Astrocyte (in vitro differentiated cells and primary cell): ENCODE measurements at places on chromosomes 5 and 9. TPM values are rescaled to one million over a fixed set of nuclear protein-coding genes. Genes with fewer than 3 reads are reported as not detected.

The ZNF483 gene
- total RNA-seq = 1.8 and 2.5 TPM in 2 replicates

The SCGB3A2 gene
- total RNA-seq = 0.59 and 0.82 TPM in 2 replicates

The DROSHA gene
- 50.6 and 56.5 TPM in 2 replicates for total RNA-seq

The DNM1 gene
- 29.7 and 37.6 TPM in 2 replicates for total RNA-seq

DNA sequence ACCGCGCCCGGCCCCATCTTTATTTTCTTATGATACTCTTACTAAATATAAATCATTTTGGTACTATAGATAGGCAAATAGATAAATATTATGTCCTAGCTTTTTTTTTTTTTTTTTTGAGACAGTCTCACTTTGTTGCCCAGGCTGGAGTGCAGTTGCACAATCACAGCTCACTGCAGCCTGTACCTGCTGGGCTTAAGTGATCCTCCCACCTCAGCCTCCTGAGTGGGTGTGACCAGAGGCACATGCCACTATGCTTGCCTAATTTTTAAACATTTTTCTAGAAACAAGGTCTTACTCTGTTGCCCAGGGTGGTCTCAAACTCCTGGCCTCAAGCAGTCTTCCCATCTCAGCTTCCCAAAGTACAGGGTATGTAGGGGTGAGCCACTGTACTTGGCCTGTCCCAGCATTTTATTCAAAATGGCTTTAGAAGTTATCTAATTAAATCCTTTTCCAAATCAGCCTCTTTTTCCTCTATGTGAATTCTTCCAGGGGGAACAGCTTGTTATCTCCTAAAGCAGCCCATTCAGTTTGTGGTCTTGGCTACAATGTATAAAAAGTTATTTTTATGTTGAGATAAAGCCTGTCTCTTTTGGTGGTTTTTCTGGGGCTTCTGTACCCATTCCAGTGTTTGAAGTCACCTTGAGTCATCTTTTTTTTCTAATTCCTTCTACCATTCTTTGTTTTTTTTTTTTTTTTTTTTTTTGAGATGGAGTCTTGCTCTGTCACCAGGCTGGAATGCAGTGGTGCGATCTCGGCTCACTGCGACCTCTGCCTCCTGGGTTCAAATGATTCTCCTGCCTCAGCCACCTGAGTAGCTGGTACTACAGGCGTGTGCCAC is 12.1 kb downstream of the MELK start:
- peaks cover 12% of the 10 kb centered on the region for H3K36me3 ChIP-seq
- peaks cover 6% of the 10 kb centered on the region for H3K4me1 ChIP-seq
- DNase-seq = peak; percentile 90
- no peaks in the 10 kb centered on the region for H3K27me3 ChIP-seq
- peak overlapping the region; percentile 88 for H3K27ac ChIP-seq

GRCh38 chr5:24059006-24059405 is 551.6 kb downstream of the PRDM9 start:
- peak; percentile 2 for DNase-seq
- H3K27ac ChIP-seq = no peak overlapping the region
- H3K4me1 ChIP-seq = no peaks in the 10 kb centered on the region
- H3K36me3 ChIP-seq = no peaks in the 10 kb centered on the region
- H3K4me3 ChIP-seq = no peak overlapping the region

- no peak for DNase-seq
- no peak overlapping the region for H3K4me3 ChIP-seq
- H3K36me3 ChIP-seq = no peaks in the 10 kb centered on the region
- no peaks in the 10 kb centered on the region for H3K27me3 ChIP-seq
- peaks cover 4% of the 10 kb centered on the region for H3K4me1 ChIP-seq
Measured at GRCh38 chr9:110188991-110189390, 19.0 kb downstream of the C9orf152 start.

DNA sequence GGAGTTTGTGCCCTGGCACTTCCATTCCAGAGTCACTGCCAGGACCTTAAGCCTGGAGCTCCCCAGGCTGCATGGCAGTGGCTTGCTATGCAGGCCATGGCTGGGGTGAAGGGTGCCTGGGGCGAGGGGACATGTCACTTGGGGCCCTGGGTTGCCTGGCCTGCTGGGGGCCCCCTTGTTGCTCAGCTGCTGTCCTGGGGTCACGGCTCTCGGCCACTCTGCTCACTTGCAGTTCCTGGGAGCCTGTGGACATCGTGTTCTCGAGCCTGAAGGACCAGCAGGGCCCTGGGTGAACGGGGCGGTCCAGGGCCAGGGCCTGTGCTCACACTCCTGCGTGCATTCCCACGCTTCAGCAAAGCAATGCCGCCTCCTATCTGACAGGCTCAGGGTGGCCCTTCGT is 14.5 kb upstream of the SLC2A6 start:
- no peaks in the 10 kb centered on the region for H3K36me3 ChIP-seq
- no peak overlapping the region for H3K4me3 ChIP-seq
- peaks cover 6% of the 10 kb centered on the region for H3K4me1 ChIP-seq

DNA sequence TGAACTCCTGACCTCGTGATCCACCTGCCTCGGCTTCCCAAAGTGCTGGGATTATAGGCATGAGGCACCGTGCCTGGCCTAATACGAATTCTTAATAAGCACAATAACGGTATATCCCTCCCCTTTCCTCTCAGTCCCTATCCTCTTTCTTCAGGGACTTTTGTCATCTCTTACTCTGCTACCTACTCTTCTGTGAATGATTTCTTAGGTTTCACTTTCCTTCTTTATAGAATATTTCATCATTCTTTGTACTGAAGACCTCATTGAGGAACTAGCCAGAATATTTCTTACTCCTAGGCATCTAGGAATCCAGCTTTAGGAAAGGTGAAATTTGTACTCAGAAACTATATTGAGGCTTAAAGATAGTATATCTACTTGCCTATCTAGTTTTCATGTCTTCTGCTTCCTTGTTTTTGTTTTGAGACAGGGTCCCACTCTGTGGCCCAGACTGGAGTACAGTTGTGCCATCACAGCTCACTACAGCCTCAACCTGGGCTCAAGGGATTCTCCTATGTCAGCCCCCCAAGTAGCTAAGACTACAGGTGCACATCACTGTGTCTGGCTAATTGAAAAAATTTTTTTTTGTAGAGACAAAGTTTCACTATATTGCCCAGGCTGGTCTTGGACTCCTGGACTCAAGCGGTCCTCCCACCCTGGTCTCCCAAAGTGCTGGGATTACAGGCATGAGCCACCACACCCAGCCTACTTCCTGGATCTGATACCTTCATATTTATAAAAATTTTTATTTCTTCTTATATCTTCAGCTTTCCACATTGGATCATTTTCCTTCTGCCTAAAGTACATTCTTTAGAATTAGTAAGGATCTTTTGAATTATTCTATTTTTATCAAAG is 69.7 kb downstream of the GPBP1 start:
- H3K4me3 ChIP-seq = no peak overlapping the region
- DNase-seq = no peak
- H3K36me3 ChIP-seq = peaks cover 13% of the 10 kb centered on the region
- H3K4me1 ChIP-seq = no peaks in the 10 kb centered on the region
- no peaks in the 10 kb centered on the region for H3K27me3 ChIP-seq

DNA sequence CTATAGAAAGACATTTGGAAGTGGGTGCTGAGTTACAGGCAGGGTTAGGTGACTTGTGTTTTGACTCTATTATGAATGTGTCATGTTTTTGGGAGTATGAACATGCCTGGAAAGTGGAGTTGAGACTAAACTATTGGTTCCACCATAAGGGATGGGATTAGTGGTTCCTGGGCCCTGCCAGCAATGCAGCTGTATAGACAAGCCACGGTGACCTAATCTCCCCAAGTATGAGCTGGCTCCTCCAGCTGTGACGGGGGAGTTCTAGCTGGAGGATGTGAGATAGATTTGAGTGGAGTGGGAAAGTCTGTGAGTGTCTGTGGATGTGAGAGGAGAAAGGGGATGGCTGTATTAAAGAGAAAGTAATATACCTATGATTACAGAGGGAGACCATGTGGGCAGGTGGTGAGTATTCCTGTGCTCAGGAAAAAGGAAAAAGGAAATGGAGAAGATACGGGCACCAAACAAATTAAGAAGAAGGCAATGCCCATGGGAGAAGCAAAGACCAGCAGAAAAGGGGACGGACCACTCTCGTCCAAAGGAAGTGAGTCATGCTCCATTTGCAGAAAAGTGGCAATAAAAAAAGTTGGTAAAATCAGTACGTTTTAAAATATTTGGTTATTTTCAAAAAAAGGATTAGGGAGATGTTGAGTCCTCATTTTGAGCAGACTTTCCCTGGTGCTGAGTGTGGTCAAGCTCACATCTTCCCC is 48.3 kb upstream of the ICE1 start:
- H3K36me3 ChIP-seq = no peaks in the 10 kb centered on the region
- peaks cover 15% of the 10 kb centered on the region for H3K4me1 ChIP-seq
- DNase-seq = peak; percentile 68
- peak overlapping the region; percentile 67 for H3K27ac ChIP-seq

GRCh38 chr9:112873773-112874405 is 16.8 kb downstream of the SLC46A2 start:
- no peak for DNase-seq
- no peaks in the 10 kb centered on the region for H3K27me3 ChIP-seq
- H3K36me3 ChIP-seq = no peaks in the 10 kb centered on the region
- no peak overlapping the region for H3K4me3 ChIP-seq
- no peaks in the 10 kb centered on the region for H3K4me1 ChIP-seq

DNA sequence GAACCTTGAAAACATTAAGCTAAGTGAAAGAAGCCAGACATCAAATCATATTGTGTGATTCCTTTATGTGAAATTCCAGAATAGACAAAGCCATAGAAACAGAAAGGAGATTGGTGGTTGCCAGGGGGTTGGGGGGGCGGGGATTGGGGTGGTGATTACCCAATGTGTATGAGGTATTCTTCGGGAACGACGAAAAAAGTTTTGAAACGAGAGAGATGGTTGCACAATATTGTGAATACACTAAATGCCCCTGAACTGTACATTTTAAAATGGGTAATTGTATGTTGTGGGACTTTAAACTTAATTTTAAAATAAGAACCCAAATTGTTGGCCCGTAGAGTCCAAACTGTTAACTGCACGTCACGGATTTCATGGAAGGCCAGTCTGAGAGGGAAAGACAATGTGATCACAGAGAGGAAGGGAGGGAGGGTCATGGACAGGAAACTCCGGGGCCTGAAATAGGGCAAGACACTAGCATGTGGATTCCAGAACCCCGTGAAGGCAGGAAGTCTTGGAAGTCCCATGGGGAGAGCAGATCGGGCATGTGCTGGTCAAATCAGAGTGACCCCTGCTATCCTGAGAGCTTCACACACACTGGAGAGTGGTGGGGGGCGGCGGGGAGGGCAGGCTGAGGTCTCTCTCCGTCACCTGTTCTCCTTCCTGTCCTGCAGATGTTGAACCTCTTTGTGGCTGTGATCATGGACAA is 218.4 kb downstream of the CACNA1B start:
- DNase-seq = no peak
- no peaks in the 10 kb centered on the region for H3K27me3 ChIP-seq
- H3K36me3 ChIP-seq = no peaks in the 10 kb centered on the region

DNA sequence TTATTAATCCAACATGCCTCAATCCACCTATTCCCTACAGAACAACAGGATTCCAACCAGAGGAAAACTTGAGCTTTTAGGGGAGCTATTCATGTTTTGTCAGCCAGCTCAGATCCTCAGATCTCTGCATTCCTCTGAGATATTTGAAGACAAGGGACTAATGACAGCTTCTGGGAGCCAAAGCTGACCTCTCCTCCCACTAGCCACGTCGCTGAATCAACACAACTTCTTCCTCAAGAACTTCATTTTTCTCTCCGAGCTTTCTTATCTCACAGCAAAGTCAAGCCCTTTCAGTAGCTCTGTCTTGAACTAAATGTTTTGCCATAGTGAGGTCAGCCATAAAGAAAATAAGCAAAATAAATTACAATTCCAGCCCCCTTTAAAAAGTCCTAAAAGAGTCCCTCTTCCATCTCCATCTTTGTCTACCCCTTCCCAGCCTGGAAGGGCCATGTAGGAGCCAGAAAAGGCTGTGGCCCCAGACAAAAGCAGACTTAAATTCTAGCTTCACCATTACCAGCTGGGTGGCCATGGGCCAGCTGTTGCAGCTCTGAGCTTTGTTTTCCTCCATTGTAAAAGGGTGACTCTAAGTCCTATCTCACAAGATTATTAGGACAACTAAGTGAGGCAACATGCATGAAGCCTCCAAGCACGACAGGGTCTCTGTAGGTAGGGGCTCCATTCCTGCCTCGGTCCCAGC is 65.0 kb downstream of the HSD17B3 start:
- DNase-seq = no peak
- H3K4me3 ChIP-seq = no peak overlapping the region
- peaks cover 13% of the 10 kb centered on the region for H3K27me3 ChIP-seq
- H3K36me3 ChIP-seq = no peaks in the 10 kb centered on the region
- H3K4me1 ChIP-seq = no peaks in the 10 kb centered on the region

- peak overlapping the region; percentile 73 for H3K27ac ChIP-seq
- H3K36me3 ChIP-seq = no peaks in the 10 kb centered on the region
- H3K27me3 ChIP-seq = no peaks in the 10 kb centered on the region
- DNase-seq = peak; percentile 80
Measured at GRCh38 chr9:88953381-88954029, 37.8 kb upstream of the S1PR3 start.

DNA sequence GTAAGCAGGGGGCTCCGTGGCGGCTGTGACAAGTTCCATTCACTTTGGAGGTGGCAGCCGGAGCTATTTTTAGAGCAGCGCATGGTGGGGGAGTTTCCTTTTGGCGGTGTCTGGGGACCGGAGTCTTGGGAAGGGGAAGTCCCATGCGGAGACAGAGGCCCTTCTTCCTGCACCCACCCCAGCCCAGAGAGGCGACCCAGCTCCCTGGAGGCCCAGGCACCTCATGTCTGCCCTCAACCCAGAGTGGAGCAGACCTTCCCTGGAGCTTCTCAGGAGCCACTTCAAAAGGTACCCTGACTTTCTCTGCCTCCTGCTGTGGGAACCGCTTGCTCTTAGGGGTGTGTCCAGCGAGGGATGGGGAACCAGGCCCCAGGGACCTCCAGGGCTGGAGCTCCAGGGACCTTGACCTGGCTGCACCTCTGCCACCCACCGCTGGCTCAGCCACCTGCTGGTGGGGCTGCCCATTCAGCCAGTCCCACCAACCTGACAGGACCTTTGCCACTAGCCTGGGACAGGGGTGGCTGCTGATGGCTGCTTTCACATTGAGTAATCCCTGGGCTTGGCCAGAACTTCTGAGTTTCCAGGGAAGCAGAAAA is 34.1 kb downstream of the NEK6 start:
- H3K4me1 ChIP-seq = peaks cover 81% of the 10 kb centered on the region
- no peaks in the 10 kb centered on the region for H3K27me3 ChIP-seq
- no peak for DNase-seq
- H3K4me3 ChIP-seq = no peak overlapping the region

DNA sequence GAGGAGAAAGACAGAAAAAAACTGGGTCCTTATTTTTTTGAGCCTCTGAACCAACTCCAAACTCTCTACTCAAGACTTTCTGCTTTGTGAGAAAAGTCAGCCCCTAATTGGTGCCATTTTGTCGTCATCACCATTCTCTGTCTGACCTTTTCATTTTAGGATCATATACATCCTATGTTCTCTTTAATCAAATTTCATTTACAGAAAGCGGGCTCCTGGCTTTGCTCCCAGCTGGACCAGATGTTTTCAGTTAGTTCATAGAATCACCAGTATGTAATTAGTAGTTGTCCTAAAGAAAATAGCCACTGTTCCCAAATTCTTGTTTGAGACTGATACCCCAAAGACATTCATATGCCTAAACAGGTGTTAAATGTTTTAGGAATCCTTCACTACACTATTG is 28.6 kb upstream of the SLCO4C1 start:
- DNase-seq = no peak
- H3K27me3 ChIP-seq = no peaks in the 10 kb centered on the region
- no peak overlapping the region for H3K4me3 ChIP-seq
- H3K4me1 ChIP-seq = no peaks in the 10 kb centered on the region
- no peak overlapping the region for H3K27ac ChIP-seq

- peaks cover 3% of the 10 kb centered on the region for H3K4me1 ChIP-seq
- no peaks in the 10 kb centered on the region for H3K36me3 ChIP-seq
- DNase-seq = peak; percentile 48
- H3K27ac ChIP-seq = no peak overlapping the region
- no peaks in the 10 kb centered on the region for H3K27me3 ChIP-seq
- H3K4me3 ChIP-seq = no peak overlapping the region
Measured at GRCh38 chr5:156383510-156384265, 56.7 kb downstream of the SGCD start.
